ENCODE measurements at places on chromosomes 6 and 20.

GRCh38 chr6:111992851-111993250, 61.1 kb upstream of the CCN6 start:
- peak; percentile 85 for DNase-seq

DNA sequence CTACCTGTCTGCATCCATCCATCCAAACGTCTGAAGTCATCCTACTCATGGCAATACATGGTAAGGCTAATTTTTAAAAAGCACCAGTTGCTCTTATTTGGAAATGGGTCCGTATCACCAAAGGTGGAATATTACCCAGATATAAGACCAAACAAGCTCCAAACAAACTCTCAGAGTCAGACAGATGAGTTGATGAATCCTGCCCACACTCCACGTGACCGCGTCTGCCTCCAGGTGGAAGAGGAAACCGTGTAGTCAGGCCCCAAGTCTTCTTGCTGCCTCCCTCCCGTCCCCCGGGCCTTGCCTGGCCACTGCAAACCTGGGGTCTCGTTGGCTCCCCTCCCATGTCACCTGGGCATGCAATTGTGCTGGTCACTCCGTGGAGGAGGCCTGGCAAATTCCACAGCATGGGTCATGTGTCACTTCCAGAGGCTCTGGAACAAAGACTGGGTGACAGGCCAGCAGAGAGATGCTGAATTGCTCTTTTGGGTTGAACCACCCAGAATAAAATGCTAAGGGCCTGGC, 31.8 kb downstream of the CTCFL start:
- no peak for DNase-seq

DNA sequence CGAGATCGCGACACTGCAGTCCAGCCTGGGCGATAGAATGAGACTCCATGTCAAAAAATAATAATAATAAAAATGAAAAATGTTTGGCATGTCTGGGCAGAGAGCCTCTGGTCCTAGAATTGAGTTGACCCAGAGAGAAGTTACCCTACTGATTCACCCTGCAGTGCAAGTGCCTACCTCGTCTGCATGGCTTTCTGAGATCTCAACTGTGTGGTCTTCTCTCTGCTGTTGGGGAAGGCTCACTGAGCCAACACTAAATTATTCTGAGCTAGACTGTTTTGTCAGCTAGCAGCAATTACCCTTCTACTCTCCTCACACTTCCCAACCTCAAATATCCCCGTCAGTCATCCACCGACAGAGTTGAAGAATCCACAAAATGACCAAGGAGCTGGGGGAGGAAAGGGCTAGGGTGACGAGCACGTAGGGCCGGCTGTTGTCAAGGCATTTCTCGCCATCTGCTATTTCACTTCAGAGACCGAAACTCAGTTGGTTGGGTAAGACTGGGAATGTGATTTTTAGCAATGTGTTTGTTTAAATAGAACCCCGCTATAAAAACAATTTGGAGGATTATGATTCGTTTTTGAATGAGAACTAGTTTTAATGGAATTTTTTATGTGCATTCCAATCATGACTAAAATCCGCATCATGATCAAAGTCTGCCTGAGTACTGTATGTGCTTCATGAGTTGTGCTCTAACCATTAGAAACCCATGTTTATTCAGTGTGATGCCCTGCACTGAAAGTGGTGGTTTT, 9.4 kb downstream of the MAS1 start:
- DNase-seq = no peak

GRCh38 chr6:148291876-148292275, 50.8 kb upstream of the SASH1 start:
- DNase-seq = no peak

- no peak for DNase-seq
Measured at GRCh38 chr6:3013486-3013885, 13.8 kb downstream of the NQO2 start.

GRCh38 chr6:75934643-75935472, 137.6 kb downstream of the IMPG1 start:
- peak; percentile 64 for DNase-seq

- no peak for DNase-seq
Measured at GRCh38 chr6:6700407-6701270, 112.1 kb downstream of the LY86 start.

- no peak for DNase-seq
Measured at GRCh38 chr6:147279427-147279826, 75.2 kb downstream of the STXBP5 start.

- DNase-seq = no peak
Measured at GRCh38 chr6:1619098-1619672, 9.5 kb downstream of the FOXC1 start.

- DNase-seq = peak; percentile 50
Measured at GRCh38 chr6:138428944-138429598, 25.0 kb downstream of the HEBP2 start.

GRCh38 chr20:63406617-63407245, 45.6 kb upstream of the CHRNA4 start:
- no peak for DNase-seq

GRCh38 chr6:160103825-160104100, 17.9 kb upstream of the SLC22A1 start:
- no peak for DNase-seq

GRCh38 chr6:1636971-1637871, 27.5 kb downstream of the FOXC1 start:
- no peak for DNase-seq

GRCh38 chr20:57445298-57445697, 54.1 kb downstream of the RBM38 start:
- no peak for DNase-seq

DNA sequence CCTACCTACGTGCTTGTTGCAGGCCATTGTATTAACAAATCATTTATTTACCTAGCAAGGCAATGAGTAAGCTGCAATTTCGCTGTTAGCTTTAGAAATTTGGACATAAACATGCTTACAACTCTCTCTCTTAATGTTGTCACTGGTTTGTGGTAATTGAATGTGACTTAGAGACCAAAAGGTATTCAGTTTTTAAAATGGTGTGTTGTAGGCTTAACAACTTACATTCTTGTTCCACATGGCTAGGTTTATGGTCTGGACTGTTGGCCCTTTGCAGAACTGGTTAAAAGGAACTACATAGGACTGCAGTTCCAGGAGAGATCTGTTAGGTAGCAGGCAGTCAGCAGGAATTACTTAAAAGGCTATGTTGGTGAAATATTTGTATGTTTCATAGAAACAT, 10.3 kb upstream of the CTAGE9 start:
- no peak for DNase-seq

- peak; percentile 8 for DNase-seq
Measured at GRCh38 chr6:6494677-6495076, 93.8 kb upstream of the LY86 start.

DNA sequence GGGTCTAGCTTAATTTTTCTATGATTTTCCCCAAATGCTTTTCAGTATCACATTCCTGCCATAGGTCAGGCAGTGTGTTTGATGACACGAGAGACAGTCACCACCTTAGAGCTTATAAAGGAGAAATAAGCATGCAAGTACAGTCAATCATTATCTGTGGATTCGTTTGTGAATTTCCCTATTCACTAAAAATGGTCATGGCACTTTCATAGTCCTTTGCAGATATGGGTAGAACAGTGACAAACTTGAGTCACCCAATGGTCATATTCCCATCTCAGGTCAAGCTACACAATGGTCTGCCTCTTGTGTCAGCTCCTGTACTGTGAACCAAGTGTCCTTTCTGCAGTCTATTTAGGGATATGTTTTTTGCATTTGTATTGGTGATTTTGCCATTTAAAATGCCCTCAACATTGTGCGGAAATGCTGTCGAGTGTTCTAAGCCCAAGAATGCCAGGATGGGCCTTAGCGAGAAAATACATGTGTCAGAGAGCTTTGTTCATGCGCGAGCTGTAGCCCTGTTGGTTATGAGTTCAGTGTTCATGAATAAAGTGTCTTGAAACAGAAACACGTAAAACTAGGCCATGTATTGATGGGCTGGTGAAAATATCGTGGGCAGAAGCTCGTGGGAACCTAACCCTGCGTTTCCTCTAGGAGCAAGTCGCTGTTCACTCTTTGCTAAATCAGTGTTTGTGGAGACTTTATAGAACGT, 19.8 kb downstream of the SUMO4 start:
- DNase-seq = no peak

DNA sequence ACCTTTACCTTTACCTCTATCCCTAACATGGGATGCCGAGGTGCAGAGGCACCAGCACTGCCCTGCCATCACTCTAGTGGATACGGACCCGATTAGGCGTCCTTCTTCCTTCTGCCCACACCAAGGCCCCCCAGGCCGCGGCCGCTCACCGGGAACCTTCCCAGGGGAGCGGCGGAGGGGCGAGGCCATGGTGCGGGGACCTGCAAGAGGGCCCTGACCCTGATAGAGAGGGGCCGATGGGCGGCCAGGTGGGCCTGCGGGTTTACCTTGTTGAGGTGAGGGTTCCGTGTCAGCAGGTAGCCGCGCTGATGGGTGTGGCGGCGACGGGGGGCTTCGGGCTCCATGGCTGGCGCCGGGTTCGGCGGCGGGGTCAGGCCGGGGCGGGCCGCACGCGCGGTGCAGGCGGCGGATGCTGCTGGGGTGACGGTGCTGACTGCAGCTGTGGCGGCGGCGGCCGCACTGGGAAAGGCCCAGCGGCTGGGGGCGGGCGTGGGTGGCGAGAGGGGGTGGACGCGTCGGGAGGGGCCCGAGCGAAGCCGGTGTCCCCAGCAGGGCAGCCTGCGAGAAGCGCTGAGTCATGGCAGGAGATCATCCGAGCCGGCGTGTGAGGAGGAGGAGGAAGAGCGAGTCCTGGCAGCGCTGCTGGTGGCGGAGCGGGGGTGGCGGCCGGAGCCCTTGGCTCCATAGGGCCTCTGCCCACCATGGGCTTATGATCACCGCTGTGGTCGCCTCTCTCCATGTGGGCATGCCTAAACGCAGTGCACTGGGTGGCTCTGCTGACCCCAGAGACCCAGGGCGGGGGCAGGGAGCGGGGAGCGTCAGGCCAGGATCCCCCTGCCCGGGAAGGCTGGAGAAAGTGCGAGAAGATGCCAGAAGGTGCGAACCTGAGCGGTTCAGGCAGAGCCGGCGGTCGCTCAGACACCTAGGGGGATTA, at the start of gene ME1:
TSS of gene ME1 (minus strand) at position 441 of the 934 bp plus-strand sequence. CDS start at position 344, 97 bp downstream.
- DNase-seq = peak; percentile 48

- DNase-seq = no peak
Measured at GRCh38 chr20:49505518-49505917, 23.1 kb upstream of the KCNB1 start.

GRCh38 chr20:12455148-12455547, 537.5 kb downstream of the BTBD3 start:
- DNase-seq = no peak

GRCh38 chr6:146974351-146974750, 229.9 kb upstream of the STXBP5 start:
- DNase-seq = no peak

GRCh38 chr20:14344746-14345145, 7.3 kb upstream of the FLRT3 start:
- DNase-seq = no peak

GRCh38 chr6:5205877-5206850, 54.6 kb downstream of the LYRM4 start:
- DNase-seq = no peak

DNA sequence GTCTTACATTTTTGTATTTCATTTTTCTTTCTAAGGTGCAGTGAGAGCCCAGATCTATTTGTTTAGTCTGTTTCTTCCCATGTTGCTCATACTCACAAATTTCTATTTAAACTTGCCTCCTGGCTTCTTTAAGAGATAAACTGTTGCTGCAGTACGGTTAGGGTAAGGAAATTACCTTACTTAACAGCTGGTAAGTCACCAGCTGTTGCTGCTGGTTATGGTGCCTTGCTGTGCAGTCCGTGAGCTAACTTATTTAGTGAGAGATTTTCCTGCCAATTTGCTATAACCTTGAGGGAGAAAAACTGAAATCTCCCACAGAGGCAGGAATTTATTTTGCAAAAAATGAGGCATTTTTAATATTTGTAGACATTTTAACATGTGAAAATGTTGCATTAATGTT, 261.0 kb downstream of the UST start:
- DNase-seq = no peak

GRCh38 chr20:60214901-60215815, 256.9 kb downstream of the CDH26 start:
- no peak for DNase-seq

DNA sequence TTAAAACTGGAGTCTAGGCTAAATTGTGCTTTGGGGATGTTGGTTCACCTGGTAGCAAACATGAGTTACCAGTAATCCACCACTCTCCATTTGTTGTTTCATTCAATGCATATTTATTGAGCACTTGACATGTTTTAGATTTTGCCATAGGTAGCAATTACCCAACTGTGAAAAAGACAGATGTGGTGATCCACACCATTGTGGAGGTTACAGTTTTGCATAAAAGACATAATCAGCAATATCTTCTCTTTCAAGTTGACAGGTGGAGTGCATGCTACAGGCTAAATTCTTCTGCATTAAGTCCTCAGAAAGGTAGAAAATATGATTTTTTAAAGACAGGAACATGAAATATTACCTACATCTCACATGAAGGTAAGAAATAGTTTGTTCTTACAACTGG, 143.0 kb upstream of the TSHZ2 start:
- DNase-seq = no peak

DNA sequence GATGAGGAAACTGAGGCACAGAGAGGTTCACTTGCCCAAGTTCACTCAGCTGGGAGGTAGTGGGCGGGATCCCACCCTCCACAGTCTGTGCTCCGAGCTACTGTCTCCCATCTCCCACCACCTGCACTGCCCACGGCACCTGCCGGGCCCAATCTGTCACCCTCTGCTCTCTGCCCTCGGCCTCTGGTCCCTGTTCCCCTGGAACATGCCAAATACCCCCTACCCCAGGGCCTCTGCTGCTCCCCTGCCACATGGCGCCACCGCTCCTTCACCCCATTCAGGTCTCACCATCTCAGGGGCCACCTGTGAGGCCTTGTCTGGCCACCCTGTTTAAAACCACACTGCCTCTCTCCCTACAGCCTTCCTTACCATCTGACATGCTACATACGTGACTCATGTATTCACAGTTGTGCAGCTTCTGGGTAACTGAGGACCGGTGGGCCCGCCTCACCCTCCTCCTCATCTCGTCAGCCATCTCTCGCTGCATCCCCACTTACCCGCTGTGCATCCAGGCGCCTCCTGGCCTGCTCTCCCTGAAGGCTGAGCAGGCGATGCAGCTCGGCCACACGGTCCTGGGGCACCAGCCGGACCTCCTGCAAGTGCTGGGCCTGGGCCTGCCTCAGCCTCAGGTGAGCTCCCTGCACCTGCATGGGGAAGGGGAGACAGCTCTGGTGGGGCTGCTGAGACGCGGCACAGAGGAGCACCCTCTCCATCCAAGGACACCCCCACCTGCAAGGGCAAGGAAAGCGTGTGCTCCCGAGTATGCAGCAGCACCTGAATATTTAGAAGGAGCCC, 50.6 kb downstream of the GINS1 start:
- no peak for DNase-seq

DNA sequence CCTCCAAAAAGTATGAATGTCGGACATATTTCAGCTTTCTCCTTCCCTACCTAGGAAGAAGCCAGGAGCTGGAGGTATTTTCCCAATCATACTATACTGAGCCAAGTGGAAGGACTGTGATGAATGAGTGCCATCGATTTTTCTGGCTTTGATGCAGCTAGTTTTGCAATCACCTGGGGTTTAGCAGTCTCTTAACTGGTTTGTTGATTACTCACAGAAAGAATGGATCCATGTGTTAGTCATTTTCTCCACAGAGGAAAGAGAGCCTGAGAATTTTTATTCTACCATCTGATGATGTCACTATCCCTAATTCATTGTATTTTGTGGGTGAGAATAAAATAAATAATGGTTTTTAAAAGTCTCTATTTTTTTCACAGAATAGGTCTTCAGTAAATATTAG, 282.9 kb upstream of the RNF217 start:
- no peak for DNase-seq

- DNase-seq = no peak
Measured at GRCh38 chr20:15565786-15566185, 1007.5 kb downstream of the KIF16B start.

Data from activated CD4-positive, alpha-beta T cell treated with anti-CD3 and anti-CD28 coated beads, Interleukin-2, Interleukin-4, amounts not matched to agents 100 ng/mL and 50 ng/mL, durations not matched to agents 16 hours and 8 hours (primary cell).